ENCODE measurements at places on chromosomes 4 and X.

DNA sequence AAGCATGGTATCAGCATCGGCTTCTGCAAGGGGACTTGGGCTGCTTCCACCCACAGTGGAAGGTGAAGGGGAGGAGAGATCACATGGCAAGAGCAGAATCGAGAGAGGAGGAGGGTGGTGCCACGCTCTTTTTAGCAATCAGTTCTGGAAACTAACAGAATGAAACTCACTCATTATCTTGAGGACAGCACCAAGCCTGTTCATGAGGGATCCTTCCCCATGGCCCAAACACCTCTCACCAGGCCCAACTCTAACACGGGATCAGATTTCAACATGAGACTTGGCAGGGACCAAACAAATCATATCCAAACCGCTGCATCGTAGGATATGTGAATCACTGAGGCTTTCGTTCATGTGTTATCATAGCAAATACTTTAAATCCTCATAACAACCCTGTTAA is 125.5 kb downstream of the GPC3 start:
- DNase-seq, result no peak

DNA sequence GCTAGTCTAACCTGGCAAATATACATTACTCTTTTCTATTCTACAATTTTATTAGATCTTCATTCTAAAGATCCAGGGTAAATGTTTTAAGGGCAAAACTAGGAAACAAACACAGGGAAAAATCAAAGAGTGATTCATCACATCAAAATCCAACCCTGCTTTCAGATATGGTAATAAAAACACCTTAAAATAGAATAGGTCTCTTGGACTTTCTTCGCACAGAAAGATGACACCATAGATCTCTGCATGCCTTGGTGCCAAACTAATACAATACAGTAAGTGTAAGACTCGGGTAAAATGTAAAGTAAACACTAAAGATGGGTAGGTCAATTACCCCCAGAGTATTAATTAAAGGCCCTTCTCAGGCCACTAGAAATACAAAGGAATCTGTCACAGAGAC is 34.2 kb downstream of the LDB2 start:
- DNase-seq, result no peak

- no peak for DNase-seq
Measured at GRCh38 chrX:69361311-69361845, 142.7 kb upstream of the NALF2 start.

GRCh38 chr4:82811838-82812341 is 13.3 kb upstream of the SCD5 start:
- no peak for DNase-seq
